ENCODE measurements at places on chromosomes 3 and 15. TPM values are rescaled to one million over a fixed set of nuclear protein-coding genes. Genes with fewer than 3 reads are reported as not detected.

GRCh38 chr3:119359476-119360326, 65.5 kb downstream of the ARHGAP31 start:
- DNase-seq: no peak

GRCh38 chr3:25442486-25442885, 14.4 kb downstream of the RARB start:
- DNase-seq: no peak

GRCh38 chr3:32194653-32195052, 43.8 kb upstream of the CMTM8 start:
- no peak for DNase-seq

- peak; percentile 35 for DNase-seq
Measured at GRCh38 chr15:66957431-66957720, 108.0 kb upstream of the SMAD3 start.

GRCh38 chr3:70488816-70489215, 176.4 kb upstream of the MDFIC2 start:
- DNase-seq: no peak

HTR3C gene
- not detected for total RNA-seq

DNA sequence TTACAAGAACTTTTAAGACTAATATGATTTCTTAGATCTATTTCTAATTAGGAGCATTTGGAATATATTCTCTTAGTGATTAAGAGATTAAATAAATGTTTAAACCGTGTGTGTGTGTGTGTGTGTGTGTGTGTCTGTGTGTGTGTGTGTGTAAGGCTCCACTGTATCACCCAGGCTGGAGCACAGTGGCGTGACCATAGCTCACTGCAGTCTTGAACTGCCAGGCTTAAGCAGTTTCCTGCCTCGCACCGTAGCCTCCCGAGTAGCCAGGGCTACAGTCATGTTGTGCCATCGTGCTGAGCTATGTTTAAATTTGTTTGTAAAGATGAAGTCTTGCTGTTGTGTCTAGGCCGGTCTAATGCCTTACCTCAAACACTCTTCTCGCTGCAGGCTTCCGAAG, 109.4 kb downstream of the KLHL25 start:
- DNase-seq: no peak

DNA sequence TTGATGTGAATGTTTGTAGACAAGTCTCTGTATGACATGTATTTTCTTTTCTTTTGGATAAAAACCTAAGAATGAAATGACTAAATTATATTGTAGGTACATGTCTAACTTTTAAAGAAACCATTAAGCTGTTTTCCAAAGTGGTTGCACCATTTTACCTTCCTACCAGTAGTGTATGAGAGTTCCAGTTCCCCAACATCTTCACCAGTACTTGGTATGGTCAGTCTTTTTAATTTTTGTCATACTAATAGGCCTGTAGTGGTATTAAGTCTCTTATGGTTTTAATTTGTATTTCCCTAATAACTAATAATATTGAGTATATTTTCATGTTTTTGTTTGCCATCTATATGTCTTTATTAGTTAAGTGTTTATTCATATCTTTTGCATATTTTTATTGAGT, 244.0 kb upstream of the LRRFIP2 start:
- no peak for DNase-seq

GRCh38 chr15:51371266-51371665, 29.8 kb downstream of the GLDN start:
- DNase-seq: no peak

TMEM266 gene
- 0.19 TPM for total RNA-seq

LRRIQ4 gene
- total RNA-seq: not detected

Data from mesenteric fat pad (tissue), 1 donor.